ENCODE measurements at places on chromosomes 6 and 20.

DNA sequence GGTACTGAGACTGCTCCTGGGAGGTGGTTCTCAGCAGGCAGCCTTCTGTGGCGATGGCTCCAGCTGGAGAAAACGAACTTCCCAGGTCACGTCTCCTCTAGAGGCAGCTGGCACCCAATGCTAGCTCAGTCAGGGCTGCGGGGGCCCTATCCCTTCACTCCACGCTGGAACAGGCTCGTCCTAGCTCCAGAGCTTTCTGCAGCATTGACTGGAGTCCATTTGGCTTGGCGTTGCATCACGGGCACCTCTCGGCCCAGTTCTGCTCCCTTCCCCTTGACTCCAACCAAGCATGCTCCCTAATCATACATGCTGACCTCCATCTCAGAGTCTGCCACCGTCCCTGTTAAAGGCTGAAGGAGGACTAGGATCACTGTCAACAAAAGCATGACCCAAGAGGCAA is 5.9 kb upstream of the IRF4 start:
- no peak for DNase-seq

- DNase-seq, result no peak
Measured at GRCh38 chr6:108837236-108837971, 10.8 kb upstream of the ARMC2 start.

- no peak for DNase-seq
Measured at GRCh38 chr20:46946796-46947195, 52.2 kb downstream of the EYA2 start.

GRCh38 chr20:58160451-58161061 is 67.9 kb downstream of the ANKRD60 start:
- DNase-seq, result no peak

- DNase-seq, result no peak
Measured at GRCh38 chr6:155067956-155068615, 73.0 kb downstream of the TIAM2 start.

DNA sequence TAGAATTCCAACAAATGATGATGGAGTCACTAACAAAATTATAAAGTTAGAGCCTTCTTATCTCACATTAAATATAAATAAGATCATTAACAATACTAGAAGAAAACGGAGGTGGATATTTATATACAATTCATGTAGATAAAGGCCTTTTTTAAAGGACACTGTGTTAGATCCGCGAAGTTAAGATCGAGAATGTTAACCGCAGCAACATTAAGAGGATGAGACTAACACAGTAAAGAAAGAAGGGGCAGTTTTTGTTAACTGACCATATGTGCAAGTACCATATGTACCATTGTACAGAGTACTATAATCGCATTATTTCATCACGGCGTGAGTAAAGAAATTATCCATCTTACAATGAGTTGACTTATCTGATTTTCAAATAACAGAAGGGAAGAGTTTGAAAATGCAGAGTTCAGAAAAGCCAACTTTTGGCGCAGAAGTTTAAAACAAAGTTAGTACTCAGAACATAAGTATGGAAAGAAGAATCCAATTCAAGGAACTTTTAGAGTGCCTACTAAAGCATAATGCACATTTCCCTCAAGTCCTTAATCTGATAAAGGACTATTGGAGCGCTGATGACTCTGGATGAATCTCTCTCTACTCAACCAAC is 1.4 kb downstream of the FBXL4 start:
- DNase-seq, result no peak

DNA sequence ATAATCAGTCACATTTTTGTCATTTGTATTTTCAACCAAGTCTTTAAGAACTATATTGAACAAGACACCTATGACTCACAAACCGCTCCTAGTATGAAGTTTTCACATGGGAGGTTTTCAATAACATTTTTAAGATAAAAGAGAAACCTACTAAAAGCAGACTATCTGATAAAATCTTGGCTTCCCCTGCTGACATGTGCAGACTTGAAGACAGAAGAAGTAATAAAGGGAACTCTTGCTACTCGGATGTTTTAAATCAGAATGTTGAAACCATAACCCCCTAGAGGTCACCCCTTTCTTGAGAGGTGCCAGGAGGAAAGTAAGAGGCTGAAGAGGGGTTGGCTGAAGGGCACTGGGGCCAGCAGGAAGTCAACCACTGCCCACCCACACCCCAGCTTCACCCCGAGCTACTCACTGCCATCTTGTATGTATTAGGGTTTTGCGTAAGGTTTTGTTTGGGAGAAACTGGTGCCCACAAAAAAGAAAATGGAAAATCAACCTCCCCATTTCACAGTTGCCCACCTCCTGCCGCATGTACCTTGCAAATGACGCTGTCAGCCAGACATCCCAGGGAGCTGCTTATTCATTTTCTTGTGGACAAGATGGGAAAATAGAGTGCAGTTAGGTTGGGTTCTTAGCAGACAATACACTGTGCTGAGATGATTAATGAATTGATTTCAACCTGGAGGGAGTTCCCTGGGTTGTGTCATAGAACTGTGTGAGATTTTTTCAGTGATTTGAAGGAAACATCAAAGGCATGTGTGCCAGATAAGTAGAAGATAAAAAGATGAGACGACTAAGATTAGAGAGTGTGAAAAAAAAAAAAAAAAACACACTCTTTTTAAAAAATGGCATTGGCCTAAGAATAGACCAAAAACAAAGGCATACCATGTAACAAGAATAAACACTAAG is 83.2 kb upstream of the TAB2 start:
- no peak for DNase-seq

GRCh38 chr20:8232332-8232731 is 100.3 kb downstream of the PLCB1 start:
- DNase-seq, result no peak

GRCh38 chr20:59371431-59371830 is 71.0 kb downstream of the EDN3 start:
- DNase-seq, result no peak

- no peak for DNase-seq
Measured at GRCh38 chr6:40998661-40999060, 40.4 kb downstream of the UNC5CL start.

- peak; percentile 13 for DNase-seq
Measured at GRCh38 chr20:41029150-41029901, 704 bp downstream of the TOP1 start.

DNA sequence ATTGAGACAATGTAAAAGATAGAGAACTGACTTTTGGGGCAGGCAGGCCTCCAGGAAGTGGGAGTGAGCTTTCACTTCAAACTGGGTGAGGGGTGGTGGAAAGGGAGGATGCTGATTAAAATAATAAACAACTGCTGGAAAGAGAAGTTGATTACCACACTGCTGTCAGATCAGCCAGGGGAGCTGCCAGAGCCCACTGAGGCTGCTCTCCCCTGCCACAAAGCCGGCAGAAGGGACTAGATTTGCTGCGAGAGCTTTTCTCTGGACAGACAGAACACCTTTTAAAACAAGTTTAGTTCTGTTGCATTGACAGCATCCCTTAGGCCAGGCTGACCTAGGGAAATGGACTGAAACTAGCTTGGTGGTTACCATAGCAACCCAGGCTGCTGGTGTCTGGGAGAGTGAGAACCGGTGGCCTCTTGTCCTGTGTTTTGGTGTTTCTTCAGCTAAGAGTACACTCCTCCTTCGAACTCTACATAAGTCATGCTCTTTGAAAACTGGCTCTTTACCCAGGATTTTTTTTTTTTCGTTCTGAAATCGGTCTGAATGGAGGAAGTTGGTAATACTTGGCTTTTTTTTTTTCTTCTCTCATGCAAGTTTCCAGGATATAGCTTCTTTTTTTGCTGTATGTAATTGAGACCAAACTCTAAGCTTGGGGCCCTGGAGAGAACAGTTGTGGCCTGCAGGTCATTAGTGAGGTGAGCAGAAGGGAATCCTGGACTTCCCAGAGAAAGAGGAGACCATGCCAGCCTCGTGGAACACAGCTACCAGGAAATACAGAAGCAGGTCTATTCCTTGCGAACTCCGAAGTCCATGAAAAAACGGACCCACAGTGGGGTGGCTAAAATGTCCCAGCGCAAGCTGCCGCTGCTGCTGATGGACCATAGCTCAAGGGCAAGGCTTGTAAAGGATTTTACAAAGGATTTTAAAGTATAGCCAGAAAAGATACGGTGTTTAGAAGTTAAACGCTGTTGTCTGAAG is 374.4 kb downstream of the UTRN start:
- DNase-seq, result no peak

- no peak for DNase-seq
Measured at GRCh38 chr6:72650081-72650745, 28.3 kb downstream of the KCNQ5 start.

- DNase-seq, result no peak
Measured at GRCh38 chr6:128161839-128162238, 261.0 kb upstream of the THEMIS start.

DNA sequence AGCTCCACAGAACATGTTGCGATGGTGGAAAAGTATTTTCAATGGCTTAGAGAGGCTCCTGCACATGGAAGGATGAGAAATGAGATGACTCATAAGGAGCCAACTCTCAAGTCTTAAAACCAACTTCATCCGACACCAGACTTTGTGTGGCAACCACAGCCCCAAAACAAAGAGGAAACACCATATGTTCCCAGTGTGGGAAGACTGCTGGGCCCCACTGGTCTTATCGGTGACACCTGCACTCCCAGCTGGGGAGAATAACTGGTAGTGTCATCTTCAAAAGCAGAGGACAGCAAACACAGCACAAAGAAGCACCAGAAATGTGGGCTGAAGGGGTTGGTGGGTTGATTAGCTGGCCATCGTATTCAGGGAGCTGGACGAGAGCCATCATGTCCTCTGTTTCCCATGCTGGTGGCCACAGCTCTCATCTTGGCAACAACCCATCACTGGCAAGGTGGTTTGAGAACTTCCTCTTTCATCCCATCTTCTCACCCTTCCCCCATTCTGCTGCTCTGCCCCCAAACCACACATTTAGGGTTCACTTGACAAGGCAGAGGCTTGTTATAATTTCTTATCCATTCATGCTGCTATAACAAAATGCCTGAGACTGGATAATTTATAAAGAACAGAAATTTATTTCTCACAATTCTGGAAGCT is 46.0 kb upstream of the TASP1 start:
- DNase-seq, result no peak

GRCh38 chr20:4549711-4550259 is 171.9 kb upstream of the PRND start:
- DNase-seq, result no peak

DNA sequence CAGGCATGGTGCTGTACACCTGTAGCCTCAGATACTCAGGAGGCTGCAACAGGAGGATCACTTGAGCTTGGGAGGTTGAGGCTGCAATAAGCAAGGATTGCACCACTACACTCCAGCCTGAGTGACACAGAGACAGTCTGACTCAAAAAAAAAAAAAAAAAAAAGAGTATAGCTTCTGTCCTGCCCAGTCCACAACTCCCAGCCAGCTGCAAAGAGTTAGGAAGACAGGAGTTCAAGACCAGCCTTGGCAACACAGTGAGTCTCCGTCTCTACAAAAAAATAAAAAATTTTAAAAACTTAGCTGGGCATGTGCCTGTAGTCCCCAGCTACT is 28.3 kb upstream of the TLDC2 start:
- no peak for DNase-seq

DNA sequence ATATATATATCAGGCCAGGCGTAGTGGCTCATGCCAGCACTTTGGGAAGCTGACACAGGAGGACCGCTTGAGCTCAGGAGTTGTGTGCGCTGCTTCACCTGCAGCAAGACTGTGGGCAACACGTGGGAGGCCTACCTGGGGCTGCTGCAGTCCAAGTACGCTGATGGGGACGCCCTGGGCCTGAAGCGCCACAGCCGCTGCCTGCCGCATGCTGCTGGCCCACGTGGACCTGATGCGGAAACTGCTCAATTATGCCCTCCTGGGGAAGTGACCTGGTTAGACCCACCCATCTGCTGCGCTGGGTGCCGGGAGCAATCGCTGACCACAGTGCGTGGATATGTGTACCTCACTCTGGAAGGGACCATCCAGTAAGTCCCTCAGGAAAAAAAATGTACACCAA is 1.8 kb upstream of the PSORS1C2 start:
- DNase-seq, result no peak

DNA sequence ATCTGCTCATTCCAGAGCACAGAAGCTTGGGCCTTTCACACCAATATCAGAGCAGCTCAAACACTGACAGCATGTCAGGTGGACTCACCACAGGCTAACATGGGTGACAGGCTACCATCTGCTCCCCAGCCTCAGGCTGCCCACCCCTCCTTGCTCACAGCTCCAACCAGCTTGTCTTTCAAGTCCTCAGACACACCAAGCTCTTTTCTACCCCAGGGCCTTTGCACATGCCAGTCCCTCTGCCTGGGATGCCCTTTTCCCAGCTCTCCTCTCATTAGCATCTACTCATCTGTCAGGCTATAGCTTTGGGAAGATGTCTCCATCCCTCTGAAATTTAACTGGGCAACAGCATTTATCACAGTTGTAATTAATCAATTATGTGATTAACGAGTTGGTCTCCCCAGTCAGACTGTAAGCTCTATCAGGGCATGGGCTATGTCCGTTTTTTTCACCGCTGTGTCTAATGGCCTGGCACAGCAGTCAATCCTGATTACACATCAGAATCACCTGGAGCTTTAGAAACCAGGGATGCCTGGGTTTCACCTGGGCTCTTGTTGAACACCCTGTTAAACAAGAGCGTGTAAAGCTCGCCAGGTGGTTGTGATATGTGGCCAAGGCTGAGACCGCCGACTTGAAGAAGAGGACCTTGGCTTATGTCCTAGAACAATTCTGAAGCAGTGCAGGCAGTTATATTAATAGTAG is 88.9 kb upstream of the MRPS10 start:
- no peak for DNase-seq

- peak; percentile 41 for DNase-seq
Measured at GRCh38 chr20:5910186-5910585, 40.1 kb downstream of the TRMT6 start.

DNA sequence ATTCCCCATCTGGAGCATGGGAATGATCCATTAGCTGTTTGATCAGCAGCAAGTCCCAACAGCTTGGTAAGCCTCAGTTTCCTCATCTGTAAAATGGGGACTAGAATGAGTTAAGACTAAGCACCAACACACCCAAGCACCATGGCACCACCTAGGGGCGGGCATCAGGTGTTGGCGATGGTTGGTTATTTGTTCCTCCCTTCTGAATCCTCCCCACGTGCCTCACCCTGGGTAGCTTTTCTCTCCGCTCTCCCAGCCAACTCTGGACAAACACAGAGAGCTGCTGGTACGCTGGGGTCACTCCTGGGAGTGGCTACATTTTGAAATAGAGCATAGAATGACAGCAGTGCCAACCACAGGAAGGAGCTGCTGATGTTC is 13.3 kb upstream of the ITPR3 start:
- no peak for DNase-seq

All from NCI-H1930 (cell line).